ENCODE measurements at places on chromosomes 3 and 15.
A peak's percentile ranks its signal among the peaks of the same experiment; 100 is the strongest.

DNA sequence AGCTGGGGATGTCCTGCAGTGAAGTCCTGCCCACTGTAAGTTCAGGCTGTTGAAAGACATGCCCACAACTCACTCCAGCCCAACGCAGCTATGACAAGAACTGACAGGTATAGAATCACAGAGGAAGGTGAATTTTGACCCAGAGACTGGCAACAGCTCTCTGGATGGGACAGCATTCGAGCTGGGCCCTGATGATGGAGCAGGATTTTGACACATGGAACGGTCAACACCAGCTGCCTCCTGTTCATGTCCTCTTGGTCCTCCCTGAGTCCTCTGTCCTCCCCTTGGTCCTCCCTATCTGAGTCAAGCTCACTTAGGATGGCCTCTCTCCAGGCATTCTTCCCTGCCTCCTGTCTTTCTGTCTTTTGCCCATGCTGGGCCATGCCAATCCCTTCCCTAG is 15.2 kb upstream of the ACAN start:
- no peak for DNase-seq

DNA sequence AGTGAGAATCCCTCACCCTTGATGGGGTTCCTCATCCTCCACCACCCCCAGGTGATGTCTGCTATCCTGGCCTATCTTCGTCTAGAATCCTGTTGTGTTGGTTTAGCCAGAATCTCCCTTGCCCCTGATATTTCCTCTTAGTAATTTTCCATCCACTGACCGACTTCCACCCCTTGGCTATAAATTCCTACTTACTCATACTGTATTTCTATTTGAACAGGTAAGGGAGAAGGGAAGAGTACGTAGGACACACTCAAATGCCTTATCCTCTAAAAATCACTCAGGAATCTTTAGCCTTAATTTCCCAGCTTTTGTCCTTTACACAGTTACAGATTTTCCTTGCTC is 678 bp upstream of the TFG start:
- DNase-seq, result no peak

GRCh38 chr3:186118692-186119091 is 9.8 kb upstream of the ETV5 start:
- no peak for DNase-seq

- DNase-seq, result no peak
Measured at GRCh38 chr15:28079313-28079969, 19.7 kb downstream of the OCA2 start.

DNA sequence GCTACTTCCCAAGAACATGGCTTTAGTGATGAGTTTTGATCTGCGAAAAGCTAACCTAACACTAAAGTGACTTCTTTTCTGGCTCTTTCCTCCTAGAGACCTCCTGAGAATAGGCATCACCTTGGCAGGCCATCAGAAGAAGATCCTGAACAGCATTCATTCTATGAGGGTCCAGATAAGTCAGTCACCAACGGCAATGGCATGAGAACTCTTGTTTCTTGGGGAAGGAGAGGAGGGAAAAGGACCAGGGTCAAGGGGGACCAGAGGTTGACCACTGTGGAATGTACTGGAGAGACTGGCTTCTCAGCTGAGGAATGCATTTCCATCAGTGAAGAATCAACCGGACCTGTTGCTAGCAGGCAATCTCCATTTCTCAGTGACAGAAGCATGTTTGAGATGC is 463.9 kb downstream of the EPHB1 start:
- no peak for DNase-seq

GRCh38 chr3:130395331-130395730 is 49.9 kb downstream of the COL6A5 start:
- no peak for DNase-seq

DNA sequence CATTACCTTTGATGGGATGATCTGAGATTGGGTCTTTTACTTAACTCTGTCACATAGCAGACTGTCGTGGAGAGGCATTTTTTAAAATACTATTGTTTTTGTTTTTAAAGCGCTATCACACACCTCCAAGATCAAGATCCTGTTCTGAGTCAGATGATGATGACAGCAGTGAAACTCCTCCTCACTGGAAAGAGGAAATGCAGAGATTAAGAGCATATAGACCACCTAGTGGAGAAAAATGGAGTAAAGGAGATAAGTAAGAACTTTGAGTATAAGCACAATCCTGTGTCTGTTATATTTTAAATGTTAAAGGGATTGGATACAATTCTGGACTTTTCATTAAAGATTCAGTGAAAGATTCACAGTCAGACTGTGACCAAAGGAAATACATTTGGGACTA is 18.4 kb upstream of the ZBTB47 start:
- DNase-seq, result no peak

DNA sequence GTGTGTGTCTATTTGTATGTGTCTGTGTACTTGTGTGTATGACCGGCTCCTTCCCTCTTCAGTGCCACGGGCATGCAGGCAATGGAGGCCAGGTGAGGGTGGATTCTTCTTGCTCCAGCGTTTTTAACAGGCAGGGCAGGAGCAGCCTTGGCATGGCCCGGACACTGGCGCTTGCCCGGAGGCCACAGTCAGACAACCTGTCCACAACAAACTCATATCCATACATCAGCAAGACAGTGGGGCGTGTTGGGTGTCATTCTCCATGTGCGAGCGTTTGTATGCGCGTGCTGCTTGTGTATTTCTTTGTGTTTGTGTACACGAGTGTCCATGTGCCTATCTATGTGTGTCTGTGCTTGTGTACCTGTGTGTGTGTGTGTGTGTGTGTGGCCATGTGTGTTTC is 29.8 kb downstream of the PTH1R start:
- no peak for DNase-seq

- DNase-seq, result no peak
Measured at GRCh38 chr3:123351501-123351900, 97.4 kb downstream of the ADCY5 start.

DNA sequence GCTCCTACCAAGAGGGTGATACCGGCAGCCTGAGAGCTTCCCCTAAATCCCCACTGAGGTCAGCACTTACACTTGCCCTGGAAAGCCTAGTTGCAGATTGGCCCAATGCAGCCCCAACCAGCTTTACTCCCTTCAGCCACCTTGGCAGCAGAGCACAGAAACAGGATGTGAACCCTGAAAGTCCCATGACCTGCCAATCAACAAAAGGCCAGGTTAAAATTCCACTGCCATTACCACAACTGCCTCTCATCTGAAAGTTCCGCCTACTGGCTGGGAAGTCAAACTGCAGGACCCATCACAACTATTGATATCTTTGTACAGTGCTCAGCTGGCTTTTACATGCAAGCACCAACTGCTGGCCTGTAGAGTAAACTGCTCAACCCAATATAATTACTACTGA is 156.2 kb downstream of the ZMAT3 start:
- no peak for DNase-seq

GRCh38 chr15:31010036-31010435 is 18.6 kb upstream of the MTMR10 start:
- no peak for DNase-seq

DNA sequence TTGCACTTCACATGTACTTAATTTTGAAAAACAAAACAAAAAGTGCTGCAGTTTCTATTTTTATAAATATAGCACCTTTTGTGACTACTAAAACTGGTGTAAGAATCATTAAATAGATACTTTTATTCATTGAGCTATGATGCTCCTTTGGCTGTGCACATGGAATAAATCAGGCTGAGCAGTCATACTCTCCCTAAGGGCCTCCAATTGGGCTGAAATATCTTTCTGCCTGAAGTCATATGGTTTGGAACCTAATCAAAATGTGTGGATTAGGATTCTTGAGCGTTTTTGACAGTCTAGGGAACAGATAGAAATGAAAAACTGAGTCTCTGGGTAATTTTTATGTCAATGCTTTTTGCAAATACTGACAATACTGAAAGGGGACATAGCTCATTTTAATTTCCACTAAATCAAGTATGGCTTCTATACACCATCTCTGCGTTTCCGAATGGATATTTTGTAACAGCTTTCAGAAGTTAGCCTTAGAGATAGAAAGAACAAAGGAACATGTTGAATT is 392.2 kb upstream of the ROBO1 start:
- DNase-seq, result no peak

GRCh38 chr3:194682189-194682693 is 3.4 kb upstream of the FAM43A start:
- DNase-seq, result no peak

GRCh38 chr3:48451270-48451669 is 4.7 kb downstream of the ATRIP start:
- DNase-seq, result no peak

- no peak for DNase-seq
Measured at GRCh38 chr3:82087958-82088357, 326.5 kb upstream of the GBE1 start.

DNA sequence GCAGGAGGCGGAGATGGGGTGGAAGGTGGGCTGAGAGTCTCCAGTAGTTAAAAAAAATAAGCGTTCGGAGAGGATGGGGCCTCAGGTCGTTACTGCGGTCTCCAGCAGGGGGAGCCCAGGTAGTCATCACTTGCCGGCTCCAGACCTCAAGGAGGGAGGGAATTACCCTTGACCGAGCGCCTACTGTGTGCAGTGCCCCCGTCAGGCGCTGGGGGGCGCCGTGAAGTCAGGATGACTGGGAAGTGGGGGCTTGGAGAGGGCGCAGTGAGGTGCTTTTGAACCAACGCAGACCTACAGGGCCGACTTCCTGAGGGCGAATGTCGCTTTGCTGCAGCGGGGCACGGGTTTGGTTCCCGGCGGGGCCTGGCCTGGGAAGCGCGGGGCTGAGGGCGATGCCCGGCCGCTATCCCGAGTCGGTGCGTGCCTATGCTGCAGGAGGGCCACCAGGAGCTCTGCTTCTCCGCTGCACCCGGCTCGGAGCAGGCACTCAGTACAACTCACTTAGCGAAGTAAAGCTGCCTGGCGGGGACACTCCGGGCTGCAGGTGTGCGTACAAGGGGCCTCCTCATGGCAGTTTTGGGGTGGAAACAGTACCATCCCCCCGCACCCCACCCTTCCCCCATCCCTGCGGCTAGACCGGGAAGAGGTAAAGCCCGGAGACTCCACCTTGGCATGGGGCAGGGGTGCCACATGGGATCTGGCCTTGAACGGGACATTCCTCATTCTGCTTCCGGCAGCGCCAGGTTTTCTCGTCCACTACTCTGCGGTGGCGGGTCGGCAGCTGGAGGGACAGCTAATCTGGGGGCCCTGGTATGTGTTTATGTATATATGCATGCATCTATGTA is 79.8 kb downstream of the RHCG start:
- DNase-seq, result peak; percentile 48

DNA sequence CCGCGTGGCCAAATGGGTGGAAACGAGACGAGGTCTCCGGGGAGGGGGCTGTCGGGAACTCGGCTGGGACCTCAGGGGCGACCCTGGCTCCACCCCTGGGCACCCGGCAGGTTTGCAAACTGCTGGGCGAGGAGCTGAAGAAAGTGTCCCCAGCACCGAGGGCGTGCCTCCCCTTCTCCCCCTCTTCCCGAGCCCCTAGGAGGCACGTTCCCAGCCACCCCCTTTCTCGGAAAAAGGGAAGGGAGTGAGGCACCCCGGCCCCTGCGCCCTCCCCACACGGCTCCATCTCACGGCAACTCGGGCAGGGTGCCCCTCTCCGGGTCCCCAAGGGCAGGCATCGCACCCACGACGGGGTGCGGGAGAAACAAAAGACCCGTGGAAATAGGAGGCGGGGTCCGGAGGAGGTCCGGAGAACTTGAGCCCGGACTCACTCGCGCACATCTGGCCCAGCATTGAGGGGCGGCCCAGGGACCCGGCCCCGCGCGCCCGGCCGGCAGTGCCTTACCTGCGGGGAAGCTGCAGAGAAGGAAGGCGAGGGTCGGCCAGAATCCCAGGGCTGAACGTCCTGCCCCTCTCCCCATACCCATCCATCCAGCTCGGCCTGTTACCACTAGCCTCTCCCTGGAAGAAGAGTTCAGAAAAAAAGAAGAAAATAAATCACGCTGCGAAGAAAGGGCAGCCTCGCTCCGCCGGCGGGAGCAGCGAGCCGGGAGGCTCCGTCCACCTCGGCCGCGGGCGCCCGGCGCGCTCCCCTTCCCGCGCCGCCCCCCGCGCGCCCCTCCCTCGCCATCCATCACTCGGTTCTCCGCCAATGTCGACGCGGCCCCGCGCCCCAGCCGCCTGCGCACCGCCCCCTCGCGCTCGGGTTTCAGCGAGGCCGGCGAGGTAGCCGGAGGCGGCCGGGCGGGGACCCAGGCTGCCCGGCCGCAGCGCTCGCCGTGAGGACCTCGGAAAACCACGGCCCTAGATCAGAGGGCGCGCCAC is 16.3 kb downstream of the RGMA start:
- no peak for DNase-seq

GRCh38 chr15:89018207-89018606 is 70.0 kb upstream of the ABHD2 start:
- DNase-seq, result no peak

DNA sequence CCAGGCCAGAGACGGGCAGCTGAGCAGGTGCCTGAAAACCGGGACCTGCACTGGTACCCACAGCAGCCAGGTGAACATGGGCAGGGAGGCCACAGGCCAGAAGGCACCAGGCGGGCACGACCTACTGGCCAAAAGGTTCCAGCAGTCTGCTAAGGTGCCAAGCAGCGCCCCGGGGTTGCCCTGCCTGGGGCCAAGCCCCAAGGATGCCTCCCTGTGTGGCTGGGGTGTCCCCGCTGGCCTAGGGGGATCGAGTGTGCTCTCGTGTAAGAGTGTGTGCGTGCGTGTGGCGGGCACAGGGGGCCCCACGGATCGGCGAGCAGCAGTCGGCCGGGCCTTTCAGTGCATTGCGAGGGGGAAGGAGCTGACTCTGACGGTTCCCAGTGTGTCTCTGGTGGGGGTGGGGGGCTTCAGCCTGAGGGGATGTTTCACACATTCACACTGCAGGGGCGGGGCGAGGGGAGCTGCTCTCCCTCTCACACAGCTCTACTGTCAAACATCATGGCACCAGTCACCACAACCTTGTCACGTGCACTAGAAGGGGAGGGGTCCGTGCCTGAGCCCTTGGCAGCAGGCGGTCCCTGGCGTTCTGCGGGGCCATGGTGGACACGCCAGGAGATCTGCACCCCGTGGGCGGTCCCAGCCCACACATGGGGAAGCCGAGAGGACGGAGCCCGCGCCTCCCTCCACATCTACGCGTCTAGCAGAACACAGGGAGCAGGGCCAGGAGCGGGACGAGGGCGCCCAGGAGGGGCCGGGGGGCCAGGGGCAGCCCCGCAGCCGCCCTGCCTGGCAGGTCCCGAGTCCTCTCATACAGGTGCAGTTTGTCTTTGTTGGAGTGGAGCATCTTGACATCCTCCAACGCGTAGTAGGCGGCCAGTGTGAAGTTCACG is 44.5 kb downstream of the RGMA start:
- DNase-seq, result no peak

GRCh38 chr3:16181361-16181760 is 6.9 kb downstream of the GALNT15 start:
- DNase-seq, result no peak

GRCh38 chr15:63669074-63669473 is 71.9 kb downstream of the FBXL22 start:
- no peak for DNase-seq
